ENCODE measurements at places on chromosomes 7 and 10. TPM values are rescaled to one million over a fixed set of nuclear protein-coding genes. Genes with fewer than 3 reads are reported as not detected.

DNA sequence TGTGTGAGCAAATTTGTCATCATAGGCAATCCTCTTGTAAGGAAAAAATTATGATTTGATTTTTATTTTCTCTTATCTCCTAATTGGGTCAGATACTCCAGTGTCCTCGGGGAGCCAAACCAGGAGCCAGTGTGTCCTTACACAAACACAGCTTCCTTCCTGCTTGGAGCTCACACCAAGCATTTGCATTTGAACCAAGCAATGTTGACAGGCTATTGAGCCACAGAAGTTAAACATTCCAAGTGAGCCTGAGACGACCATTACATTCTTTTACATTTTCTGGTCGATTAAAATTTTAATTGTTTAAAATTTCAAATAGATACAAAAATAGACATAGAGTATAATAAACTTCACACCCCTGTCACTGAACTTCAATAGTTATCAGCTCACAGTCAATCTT lies 194.8 kb downstream of the CFTR start:
- H3K27ac ChIP-seq, result no peak overlapping the region
- no peaks in the 10 kb centered on the region for H3K36me3 ChIP-seq
- no peaks in the 10 kb centered on the region for H3K27me3 ChIP-seq
- no peak for DNase-seq
- H3K4me1 ChIP-seq, result peaks cover 19% of the 10 kb centered on the region
- no peak overlapping the region for H3K4me3 ChIP-seq

DNA sequence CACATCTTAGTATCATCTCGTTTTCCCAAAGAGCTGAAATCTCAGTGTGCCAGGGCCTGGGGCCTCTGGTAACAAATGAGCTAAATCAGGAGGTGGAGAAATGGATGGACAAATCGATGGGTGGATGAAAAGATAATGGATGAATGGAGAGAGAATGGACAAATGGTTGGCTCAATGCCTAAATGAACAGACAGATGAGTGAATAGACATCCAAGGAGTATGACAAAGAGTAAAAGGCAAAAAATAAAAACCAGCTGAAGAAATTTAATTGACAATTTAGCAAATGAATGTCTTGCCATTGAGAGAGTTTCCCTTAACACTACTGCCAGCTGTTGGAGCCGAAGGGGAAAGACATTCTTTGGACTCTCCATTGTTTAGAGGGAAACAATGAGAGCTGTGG lies 8.0 kb downstream of the SYCE1 start:
- no peak overlapping the region for H3K4me3 ChIP-seq
- no peaks in the 10 kb centered on the region for H3K27me3 ChIP-seq
- H3K4me1 ChIP-seq, result no peaks in the 10 kb centered on the region
- H3K36me3 ChIP-seq, result no peaks in the 10 kb centered on the region
- no peak for DNase-seq

- H3K36me3 ChIP-seq, result no peaks in the 10 kb centered on the region
- DNase-seq, result no peak
- H3K27ac ChIP-seq, result no peak overlapping the region
- H3K27me3 ChIP-seq, result no peaks in the 10 kb centered on the region
Observed at GRCh38 chr10:91054325-91054724, 133.4 kb upstream of the ANKRD1 start.

NEURL1 gene
- 21.9 TPM for total RNA-seq

- DNase-seq, result no peak
- no peaks in the 10 kb centered on the region for H3K4me1 ChIP-seq
- no peaks in the 10 kb centered on the region for H3K27me3 ChIP-seq
- no peak overlapping the region for H3K4me3 ChIP-seq
- no peak overlapping the region for H3K27ac ChIP-seq
Observed at GRCh38 chr7:7771452-7771851, 53.0 kb upstream of the RPA3 start.

DNA sequence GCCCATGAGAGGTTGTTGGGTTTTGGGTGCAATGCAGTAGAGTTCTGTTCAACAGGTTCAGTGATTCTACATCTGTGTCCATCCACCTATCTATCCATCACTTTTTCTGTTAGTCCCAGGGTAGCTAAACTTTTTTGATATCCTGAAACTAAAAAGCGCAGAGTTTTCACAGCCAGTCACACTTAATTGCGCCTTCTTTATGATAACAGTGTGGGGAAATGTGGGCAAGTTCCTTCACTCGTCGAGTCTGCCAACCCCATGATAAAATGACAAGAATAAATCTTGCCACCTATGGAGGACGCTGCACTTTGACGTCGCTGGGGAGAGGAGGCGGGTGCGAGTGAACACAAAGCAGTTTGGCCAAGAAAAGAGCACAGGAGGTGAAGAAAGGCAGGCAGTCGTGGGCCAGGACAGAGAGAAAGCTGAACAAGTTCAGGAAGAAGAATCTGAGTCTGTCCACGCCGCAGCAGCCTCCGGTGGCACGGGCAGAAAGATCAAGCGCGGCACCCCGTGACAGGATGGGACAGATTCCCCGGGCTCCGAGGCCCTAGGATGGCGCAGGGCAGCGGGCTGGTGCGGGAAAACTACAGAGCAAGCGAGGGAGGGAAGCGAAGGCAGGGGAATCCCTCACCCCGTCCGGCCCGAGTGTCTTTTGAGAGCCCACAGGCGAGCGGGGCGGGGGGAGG lies 9.2 kb downstream of the SP8 start:
- no peaks in the 10 kb centered on the region for H3K36me3 ChIP-seq
- DNase-seq, result no peak
- H3K4me1 ChIP-seq, result peaks cover 4% of the 10 kb centered on the region
- no peaks in the 10 kb centered on the region for H3K27me3 ChIP-seq
- no peak overlapping the region for H3K27ac ChIP-seq
